ENCODE measurements at places on chromosomes 5 and 9.

GRCh38 chr5:91170266-91170665 is 212.9 kb downstream of the ARRDC3 start:
- no peak for DNase-seq

- no peak for DNase-seq
Measured at GRCh38 chr9:124054582-124055227, 43.1 kb downstream of the LHX2 start.

DNA sequence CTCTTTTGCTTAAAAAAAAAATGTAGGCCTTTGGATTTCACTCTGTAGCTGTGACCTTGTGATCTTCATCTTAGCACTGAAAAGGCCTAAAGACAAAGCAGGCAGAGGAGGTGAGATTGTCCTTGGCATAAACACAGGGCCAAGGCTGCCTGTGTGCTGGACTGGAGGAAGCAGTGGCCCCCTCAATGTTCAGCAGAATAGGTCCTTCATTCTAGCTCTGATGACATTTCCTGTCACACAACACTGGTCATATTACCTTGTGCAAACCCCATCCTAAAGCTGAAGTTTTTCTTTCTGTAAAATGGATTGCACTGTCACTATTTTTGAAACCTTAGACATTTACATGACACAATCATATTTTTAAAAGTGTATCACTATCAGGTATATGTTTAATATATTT is 147.4 kb downstream of the INSYN2B start:
- DNase-seq, result no peak

DNA sequence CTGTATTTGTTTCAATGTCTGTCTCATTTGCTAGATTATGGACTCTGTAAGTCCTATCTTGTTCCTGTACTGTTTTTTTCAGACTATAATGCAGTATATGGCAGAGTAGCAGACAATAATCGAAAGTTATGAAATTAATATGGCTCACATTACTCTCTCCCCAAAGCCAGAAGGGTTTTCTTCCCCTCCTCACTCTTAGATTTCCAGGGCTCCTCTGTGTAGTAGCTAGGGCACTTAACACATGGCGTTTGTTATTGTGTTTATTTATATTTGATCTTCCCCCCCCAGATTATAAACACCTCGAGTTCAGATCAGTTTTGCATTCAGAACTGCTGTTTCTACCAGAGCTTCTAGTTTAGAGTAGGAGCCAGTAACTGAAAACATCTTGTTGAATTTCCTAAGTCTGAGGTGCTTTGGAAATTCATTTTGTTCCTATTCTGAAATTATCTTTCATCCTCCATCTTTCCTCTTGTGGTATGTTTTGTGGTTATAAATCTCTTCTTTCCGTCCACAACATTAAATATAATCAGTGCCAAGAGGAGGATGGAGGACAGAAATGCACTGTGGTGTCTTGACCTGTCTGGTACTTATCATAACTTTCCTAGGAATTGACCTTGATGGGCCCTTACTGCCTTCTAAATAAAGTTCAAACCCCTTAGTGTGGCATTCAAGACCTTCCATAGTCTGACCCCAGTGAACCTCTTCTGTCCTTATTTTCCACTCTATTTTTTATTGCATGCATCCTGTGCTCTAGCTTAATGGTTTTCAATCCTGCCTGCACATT is 27.0 kb downstream of the TLE4 start:
- no peak for DNase-seq

DNA sequence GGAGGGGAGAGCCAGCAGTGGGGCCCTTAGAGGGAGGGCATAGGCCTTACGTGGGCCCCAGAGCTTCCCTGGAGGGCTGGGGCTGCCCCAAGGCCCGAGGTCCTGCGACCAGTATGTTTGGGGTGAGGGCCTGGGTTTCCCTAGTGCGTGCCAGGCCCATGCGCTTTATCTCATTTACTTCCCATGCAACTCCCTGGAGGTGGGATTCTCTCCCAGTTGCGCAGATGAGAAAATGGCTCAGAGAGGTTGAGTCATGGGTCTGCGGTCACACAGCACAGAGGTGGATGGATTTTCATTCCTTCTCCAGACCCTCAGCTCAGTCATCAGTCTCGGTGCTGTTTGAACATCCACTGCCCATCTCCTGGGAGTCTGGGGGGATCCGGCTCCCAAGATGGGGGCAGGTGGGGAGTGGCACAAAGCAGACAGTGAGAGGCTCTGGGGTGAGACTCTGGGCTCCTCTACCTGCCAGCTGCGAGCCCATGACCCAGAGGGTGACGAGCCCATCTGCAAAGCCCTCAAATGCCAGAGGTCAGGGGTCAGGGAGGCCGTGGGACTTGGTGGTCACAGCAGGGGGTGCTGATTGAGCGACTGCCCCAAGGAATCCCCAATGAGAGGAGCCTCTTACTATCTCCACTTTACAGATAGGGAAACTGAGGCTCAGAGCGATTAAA is 171.2 kb downstream of the GAPVD1 start:
- DNase-seq, result no peak

DNA sequence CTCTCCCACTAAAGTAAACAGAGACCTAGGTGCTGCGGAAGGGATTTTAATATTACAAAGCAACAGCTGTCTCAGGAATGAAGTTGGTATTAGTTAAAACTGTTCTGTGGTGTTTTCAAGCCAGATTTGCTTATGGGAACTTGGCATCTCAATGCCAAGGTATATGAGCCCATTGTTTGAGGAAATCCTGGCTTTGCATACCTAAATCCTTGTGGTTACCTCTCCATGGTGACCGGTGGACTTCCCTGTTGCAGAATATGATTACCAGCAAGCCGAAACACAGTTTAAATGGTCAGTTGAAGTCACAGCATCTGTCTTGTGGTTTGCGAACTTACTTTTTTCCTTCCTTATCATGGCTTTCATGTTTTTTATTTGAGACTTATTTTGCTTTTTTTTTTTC is 62.3 kb upstream of the TXNDC8 start:
- no peak for DNase-seq

GRCh38 chr5:6244339-6244714 is 134.0 kb downstream of the MED10 start:
- DNase-seq, result no peak

- DNase-seq, result no peak
Measured at GRCh38 chr5:179893958-179894895, 13.5 kb downstream of the TBC1D9B start.

GRCh38 chr5:146027751-146028150 is 77.6 kb downstream of the PLAC8L1 start:
- DNase-seq, result no peak

- DNase-seq, result no peak
Measured at GRCh38 chr9:114313186-114313585, 9.7 kb upstream of the ORM1 start.

GRCh38 chr9:91150998-91151717 is 210.6 kb downstream of the AUH start:
- DNase-seq, result no peak

DNA sequence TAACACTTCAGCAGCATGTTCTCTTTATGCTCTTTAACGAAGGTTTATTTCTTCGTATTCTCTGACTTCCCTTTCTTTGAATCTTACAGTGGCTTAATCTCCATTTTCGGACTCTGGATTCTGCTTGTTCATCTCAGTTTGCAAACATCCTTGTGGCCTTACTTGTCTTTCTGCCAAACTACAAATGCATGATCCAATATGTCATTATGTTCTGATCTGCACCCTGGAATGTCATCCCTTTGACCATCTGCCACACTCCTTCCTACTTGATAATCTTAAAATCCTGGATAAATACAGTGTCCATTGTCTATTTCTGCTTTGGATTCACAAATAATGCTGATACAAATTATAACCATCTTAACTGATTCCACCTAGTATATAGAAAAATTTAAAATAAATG is 499.2 kb downstream of the CDH18 start:
- no peak for DNase-seq

DNA sequence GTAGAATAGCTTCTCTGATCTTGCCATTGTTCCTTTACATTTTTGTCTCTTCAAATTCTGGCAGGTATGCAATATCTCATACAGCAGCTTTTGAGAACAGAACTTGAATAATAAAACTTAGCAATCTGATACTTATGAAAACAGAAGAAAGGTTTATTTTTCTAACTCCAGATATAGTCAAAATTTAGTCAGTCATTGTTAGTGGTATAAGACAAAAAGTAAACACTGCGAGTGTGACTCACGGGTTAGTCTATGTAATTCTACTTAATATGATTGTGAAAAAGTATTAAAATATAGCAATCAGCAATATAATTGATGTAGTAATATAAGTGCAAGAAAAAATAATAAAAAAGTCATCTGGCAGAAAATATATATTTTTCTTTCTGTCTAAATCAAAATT is 910.4 kb downstream of the DNAH5 start:
- DNase-seq, result no peak

- no peak for DNase-seq
Measured at GRCh38 chr9:3986060-3986459, 313.8 kb downstream of the GLIS3 start.

- no peak for DNase-seq
Measured at GRCh38 chr5:141412854-141413539, at the start of gene PCDHGA10. PCDHGA10 (plus strand) TSS chr5:141412987; CDS start chr5:141413176, 189 bp downstream.

- DNase-seq, result no peak
Measured at GRCh38 chr9:137233143-137233980, 2.7 kb downstream of the SLC34A3 start.

DNA sequence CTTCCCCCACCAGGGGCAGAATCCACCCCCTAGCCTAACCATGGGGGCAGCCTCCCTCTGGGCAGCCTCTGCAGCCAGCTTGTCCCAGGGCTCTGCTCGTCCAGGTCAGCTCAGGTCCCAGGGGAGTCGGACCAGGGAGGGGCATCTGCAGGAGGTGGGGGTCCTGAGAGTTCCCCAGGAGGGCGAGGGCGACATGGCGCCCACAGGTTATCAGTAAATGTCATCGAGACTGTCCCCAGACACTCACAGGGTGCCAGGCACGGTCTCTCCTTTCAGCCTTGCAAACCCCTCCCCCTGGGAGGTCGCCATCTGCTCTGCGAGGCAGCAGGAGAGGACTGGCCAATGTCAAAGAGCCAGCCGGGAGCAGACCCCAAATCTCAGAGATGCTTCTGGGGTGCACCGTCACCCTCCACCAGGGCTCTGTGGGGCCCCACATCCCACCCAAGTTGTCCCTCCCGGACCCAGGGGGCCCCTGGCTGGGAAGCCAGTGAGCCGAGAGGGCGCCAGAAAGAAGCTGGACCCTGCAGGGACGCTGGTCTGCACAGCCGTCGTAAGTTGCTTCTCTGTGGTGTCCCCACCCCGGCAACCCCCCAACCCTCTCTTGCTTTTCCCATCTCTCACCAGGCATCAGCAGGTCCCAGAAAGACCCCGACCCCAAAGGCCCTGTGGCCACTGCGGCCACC is 69.3 kb downstream of the NTNG2 start:
- no peak for DNase-seq

Data from stimulated activated CD8-positive, alpha-beta memory T cell treated with anti-CD3 and anti-CD28 coated beads, Interleukin-7, amount 100 ng/mL, for 1 hour (primary cell).